ENCODE measurements at places on chromosomes 11 and 22. TPM values are rescaled to one million over a fixed set of nuclear protein-coding genes. Genes with fewer than 3 reads are reported as not detected.

The VPS11 gene
- total RNA-seq = 38.9 TPM

The SERHL2 gene
- 11.0 TPM for total RNA-seq

The GRM5 gene
- under 0.01 TPM for total RNA-seq

The IGSF9B gene
- under 0.01 TPM for total RNA-seq

The DEUP1 gene
- not detected for total RNA-seq

The OR5B3 gene
- total RNA-seq = not detected

The CNGA4 gene
- not detected for total RNA-seq

The SAC3D1 gene
- total RNA-seq = 13.4 TPM

The MIAT gene
- 0.73 TPM for total RNA-seq

The HEPHL1 gene
- total RNA-seq = under 0.01 TPM

The SOX10 gene
- total RNA-seq = 296 TPM

The PVALB gene
- not detected for total RNA-seq

The MRGPRE gene
- not detected for total RNA-seq

The C1QTNF4 gene
- total RNA-seq = under 0.01 TPM

The APOL4 gene
- under 0.01 TPM for total RNA-seq

The OR51A4 gene
- total RNA-seq = not detected

The CECR2 gene
- 2.1 TPM for total RNA-seq

The F2 gene
- not detected for total RNA-seq

The CARD16 gene
- 8.6 TPM for total RNA-seq

The RFPL3 gene
- total RNA-seq = 0.46 TPM

The PITPNM1 gene
- 14.0 TPM for total RNA-seq

The OR10AG1 gene
- total RNA-seq = not detected

The SPECC1L gene
- 23.1 TPM for total RNA-seq

The SOX6 gene
- total RNA-seq = 26.9 TPM

The PTPN5 gene
- not detected for total RNA-seq

The ALX4 gene
- not detected for total RNA-seq

The MRGPRX3 gene
- not detected for total RNA-seq

The BRSK2 gene
- 0.77 TPM for total RNA-seq

The SHANK3 gene
- 4.7 TPM for total RNA-seq

The EFCAB6 gene
- total RNA-seq = 0.33 TPM

The STK33 gene
- not detected for total RNA-seq

The NAP1L4 gene
- total RNA-seq = 121 TPM

The B4GALNT4 gene
- total RNA-seq = 15.8 TPM

The NELL1 gene
- under 0.01 TPM for total RNA-seq

The PACSIN3 gene
- 22.1 TPM for total RNA-seq

The OR51I1 gene
- not detected for total RNA-seq

The SLC22A8 gene
- not detected for total RNA-seq

The FOLR1 gene
- not detected for total RNA-seq

The KCNJ11 gene
- total RNA-seq = not detected

The KDM4E gene
- not detected for total RNA-seq

The UPK3A gene
- not detected for total RNA-seq

The ST14 gene
- total RNA-seq = not detected

The PKP3 gene
- total RNA-seq = 1.4 TPM

The MS4A15 gene
- not detected for total RNA-seq

The RIMBP3B gene
- 0.36 TPM for total RNA-seq

The WNT11 gene
- total RNA-seq = under 0.01 TPM

The PAX6 gene
- not detected for total RNA-seq

The MS4A3 gene
- not detected for total RNA-seq

The KLHL35 gene
- 1.8 TPM for total RNA-seq

The NTM gene
- 12.0 TPM for total RNA-seq

Measured in melanocyte of skin (primary cell).